ENCODE measurements at places on chromosomes 6 and 20.
A peak's percentile ranks its signal among the peaks of the same experiment; 100 is the strongest.

DNA sequence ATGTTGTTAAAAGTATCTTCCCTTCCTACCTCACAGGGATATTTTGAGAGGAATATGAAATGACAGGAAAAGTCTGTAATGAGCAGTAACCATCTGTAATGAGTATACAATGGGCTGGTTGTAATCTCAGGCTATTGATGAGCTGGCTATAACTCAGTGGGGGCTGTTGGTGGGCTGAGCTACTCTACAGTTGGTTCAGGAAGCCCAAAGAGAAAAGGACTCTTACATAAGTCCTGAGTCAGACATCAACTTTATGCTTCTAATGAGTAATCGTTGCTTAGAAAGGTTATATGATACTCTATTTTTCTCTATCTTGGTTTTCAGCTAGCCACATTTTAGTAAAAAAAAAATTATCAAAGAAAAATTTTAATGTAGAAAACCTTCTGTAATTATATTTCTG is 26.4 kb downstream of the ZNF391 start:
- DNase-seq, result no peak

DNA sequence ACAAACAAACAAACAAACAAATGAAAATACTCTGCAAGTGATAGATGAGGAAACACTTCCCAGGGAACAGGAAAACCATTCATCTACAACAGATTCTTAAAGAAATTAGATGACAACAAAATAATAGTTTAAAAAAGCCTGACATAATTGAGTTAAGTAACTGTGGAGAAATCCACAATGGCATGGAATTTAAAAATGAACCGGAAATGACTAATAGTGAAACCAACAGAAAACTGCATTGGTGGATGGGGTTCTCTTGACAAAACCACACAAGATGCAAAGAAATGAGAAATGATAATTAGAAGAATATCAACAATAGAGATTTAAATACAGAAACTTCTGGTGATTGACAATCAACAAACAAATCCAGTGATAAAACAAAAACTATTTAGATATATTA is 785.6 kb downstream of the QKI start:
- no peak for DNase-seq

- no peak for DNase-seq
Observed at GRCh38 chr6:158867381-158868121, 48.4 kb upstream of the EZR start.

GRCh38 chr20:19344341-19344740 is 131.9 kb downstream of the SLC24A3 start:
- no peak for DNase-seq

GRCh38 chr6:142700032-142700431 is 244.9 kb downstream of the HIVEP2 start:
- DNase-seq, result no peak

- no peak for DNase-seq
Observed at GRCh38 chr6:11486486-11486885, 51.1 kb upstream of the TMEM170B start.

DNA sequence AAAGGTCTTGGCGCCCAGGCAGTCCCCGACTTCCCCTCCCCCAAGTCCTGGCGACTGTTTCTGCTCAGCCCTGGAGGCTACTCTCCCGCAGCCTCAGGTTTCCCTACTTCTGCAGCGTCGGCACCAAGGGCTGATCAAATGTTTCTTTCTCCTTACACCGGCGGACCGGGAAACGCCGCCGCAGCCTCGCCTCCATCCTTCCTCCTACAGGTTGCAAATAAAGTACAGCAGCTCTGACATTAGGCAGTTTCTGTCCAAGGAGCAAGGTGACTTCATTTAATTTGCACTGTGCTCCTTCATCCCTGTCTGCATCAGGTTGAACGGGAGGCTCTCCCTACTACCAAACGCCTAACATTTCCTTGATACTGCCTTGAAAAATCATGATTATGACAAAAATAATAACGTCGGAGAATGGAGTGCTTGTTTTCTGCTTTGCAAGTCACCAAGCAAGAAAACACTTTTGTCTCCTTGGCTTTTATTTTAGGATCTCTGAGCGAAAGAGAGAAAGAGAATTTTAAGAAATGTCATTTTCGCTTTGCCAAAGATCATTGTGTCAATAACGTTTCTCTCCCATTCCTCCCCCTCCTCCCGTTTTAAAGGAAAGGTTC is 1.0 kb downstream of the CLIC5 start:
- peak; percentile 46 for DNase-seq

DNA sequence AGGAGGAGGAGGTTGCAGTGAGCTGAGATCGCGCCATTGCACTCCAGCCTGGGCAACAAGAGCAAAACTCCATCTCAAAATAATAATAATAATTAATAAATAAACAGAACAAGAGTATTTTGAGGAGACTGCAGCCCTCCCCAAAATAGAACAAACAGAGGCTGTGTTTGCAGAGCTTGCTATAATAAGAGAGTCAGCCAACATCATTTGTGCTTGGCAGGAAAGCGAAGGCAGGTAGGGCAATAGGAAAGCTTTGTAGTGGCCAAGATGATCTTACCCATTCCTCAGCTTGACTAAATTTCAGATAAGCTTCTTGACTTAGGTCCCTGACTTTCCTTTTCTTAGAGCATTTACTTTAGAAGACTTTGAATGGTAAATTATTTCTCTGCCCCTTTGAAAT is 6.7 kb downstream of the C6orf141 start:
- no peak for DNase-seq

- peak; percentile 61 for DNase-seq
Observed at GRCh38 chr6:42007286-42008137, 42.8 kb upstream of the TAF8 start.

- no peak for DNase-seq
Observed at GRCh38 chr6:38722727-38723334, 7.7 kb downstream of the DNAH8 start.

GRCh38 chr6:82681119-82681714 is 317.6 kb downstream of the TPBG start:
- no peak for DNase-seq

GRCh38 chr6:37306624-37307222 is 47.1 kb upstream of the RNF8 start:
- DNase-seq, result no peak

DNA sequence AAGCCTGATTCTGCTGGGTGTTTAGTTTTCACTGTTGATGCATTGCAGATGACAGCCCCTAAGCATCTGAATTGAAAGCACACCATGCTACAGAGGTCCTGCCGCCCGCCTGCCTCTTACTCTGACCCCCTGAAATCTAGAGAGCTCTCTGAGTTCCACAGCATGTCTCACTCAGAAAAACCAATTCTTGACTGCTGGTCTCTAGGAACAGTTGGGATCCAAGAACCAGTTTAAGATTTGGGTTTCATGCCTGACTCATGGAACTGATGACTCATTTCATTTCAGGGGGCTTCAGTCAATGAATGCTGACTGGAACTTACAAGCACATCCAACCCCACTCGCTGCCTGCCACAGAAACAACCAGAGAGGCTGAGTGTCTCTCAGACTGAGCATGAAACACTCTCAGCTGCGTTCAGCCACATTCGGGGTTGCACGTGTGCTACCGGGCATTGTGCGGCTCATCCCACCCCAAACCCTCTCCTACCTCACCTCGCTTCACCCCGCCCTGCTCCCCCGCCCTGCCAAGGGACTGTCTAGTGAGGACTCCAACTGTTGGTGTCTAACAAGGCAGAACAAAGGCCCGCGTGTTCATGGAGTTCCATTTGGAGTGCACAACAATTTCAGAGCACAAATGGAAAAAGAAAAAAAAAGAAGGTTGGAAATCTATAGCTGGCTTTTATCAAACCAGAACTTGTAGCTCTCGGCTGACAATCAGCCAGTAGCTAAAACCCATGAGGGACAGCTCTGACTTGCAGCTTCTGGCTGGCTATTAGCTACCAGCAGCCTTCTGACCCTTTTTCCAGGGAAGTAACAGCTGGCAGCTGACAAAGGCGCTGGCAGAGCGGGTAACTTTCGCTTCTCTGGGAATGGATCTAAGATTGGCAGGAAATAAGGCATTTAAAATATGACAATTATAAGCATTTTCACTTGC is 20.0 kb upstream of the TRAF3IP2 start:
- no peak for DNase-seq

GRCh38 chr20:57617079-57617795 is 3.0 kb downstream of the ZBP1 start:
- DNase-seq, result no peak

DNA sequence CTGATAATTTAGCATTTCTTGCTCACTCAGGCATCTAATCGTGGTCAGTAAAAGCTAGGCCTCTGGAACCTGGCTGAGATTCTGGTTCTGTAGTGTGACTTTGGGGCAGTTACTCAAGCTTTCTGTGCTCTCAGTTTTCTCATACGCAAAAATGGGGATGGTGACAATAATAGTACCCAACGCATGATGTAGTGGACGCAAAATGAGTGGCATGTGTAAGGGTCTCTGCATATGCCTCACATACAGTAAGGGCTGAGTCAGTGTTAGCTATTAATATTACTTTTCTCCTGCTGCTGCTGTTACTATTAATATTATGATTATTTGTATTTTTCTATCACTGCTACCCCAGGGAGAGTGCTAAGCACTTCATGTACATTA is 686 bp downstream of the GINS1 start:
- DNase-seq, result no peak

DNA sequence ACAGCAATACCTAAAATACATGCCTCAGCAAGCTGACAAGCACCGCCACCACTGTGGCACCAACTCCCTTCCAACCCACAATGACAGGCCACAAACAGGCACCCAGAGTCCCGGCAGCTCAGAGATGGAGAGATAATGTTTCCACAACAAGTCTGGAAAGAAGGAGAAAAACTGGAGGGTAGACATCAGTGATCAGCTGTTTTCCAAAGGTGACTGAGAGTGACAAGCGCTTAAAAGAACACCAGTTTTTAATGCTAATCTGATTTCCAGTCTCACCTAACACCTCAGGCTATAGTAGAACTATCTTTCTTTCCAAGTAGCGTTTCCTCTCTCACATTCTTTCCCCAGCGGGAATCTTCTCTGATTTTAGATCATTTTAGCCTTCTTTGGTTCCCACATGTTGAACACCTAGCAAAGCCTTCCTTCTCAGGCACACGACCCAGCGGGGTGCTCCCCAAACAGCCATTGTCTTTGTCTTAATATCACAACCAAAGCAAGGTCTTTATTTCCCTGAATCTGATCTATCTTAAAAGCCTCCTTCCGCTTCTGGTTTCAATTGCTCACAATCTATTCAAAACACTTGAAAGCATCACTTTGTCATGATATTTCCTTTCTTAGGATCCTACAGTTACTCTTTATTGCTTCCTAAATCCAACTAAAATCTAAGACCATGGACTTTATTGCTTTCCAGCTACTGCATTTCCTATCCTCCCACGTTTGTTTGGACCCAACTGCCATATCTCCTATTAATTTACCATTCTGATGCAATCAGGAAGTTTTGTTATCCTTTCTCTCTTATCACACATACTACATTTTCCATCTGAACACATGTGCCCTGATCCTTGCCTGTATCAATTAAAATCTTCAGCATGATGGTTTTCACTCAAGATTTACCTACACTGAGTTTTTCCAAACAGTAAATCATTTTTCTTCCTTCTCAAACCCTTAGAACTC is 282.7 kb downstream of the ADGB start:
- DNase-seq, result no peak

Data from activated CD4-positive, alpha-beta T cell treated with anti-CD3 and anti-CD28 coated beads for 48 hours (primary cell).